Transverse colon (tissue), 4 donors: ENCODE measurements at places on chromosomes 3 and 15.
A peak's percentile ranks its signal among the peaks of the same experiment; 100 is the strongest.

DNA sequence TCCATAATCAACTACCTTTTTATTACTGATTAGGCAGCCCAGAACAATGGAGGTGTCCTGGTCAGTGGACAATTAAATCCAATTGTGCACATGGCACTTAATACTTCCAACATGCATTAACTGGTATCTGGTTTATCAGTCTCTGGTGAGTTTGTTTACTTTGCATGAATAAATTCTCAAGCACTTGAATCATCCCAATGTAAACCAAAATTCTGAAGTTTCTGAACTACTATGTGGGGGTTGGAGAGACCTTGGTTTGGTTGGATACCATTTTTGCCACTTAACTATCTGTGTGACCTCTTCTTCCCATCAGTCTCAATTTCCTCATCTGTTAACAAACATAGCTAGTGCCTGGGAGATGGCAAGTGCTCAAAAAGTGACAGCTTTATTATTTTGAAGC is 70.5 kb upstream of the MAP4 start:
- DNase-seq = no peak

DNA sequence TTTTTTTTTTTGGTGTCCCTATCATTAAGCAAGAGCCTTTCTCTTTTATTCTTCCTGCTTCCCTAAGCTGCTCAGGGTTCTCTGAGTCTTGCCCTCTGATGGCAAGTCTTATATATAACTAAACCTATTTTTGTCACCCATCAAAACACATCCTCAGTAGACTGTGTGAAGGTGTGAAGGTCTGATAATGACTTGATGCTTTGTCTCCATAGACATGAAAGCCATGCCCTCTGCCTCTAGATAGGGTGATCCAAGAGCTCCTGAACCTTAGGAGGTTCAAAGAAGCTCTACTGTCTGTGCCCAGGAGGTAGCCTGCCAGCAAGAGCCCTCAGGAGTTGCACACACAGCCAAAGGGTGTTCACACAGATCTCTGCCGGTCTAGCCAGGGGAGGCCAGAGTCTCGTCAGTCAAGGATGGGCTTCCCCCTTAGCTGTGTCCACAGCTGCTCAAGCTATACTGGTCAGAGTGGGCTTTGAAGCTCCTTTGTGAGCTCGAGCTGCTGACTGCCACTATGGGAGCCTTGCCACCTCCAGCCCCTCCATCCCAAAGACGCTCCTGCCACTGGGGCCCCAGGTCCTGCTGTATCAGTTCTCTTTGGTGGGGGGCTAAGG is 13.1 kb upstream of the SNX22 start:
- DNase-seq = no peak

GRCh38 chr15:35867356-35867755 is 321.4 kb upstream of the DPH6 start:
- DNase-seq = no peak

DNA sequence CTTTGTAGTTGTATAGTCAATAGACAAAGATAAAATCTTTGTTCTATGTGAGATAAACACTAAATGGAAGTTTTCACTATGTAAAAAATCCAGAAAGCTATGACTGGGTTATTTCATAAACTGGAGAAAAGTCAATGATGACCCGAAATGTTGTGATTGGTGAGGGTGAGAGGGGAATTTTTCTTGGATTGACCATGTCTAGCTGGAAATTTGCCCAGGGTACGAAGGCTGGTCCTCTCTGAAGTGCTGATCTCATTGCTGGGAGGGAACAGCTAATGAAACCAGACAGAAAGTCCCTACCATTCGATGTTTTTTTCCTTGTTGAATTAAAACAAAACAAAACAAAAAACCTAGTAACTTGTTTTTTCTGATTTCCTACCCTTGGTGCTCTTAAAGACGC is 14.3 kb downstream of the TPRG1 start:
- no peak for DNase-seq

DNA sequence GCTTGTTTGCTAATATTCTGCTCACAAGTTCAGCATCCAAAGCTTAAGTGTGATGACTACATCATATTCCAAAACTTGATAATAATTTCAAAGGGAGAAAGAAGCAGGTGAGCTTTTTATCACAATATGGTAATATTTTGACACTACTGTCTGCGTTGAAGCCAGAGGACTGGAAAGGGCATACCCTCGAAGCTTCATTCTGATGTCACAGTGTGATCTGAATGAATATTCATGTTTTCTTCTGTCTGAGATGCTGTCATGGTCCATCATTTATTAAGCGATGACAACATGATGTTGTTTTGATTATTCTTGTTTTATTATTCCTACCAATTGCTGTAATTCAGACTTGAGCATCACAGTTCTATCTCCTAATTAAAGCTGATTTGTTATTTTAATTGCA is 625.4 kb downstream of the ZPLD1 start:
- no peak for DNase-seq

DNA sequence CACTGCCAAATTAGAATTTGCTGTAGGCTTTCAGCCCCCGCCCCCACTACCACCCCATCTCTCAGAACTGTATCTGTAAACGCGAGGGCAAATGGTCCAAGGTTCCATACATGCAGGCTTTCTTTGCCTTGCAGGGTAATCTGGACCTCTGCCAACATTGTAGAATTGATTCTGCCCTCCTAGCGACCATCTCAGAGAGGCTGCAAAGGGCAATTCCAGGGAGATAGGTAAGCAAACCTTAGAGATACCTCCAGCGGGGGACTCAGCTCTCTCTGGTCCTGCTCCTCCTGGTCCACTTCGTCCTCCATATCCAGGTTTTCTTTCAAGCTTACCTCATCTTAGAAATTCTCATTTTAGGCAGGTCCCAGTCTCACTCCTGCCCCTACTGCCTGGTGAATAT is 64.4 kb downstream of the SLMAP start:
- no peak for DNase-seq

- no peak for DNase-seq
Observed at GRCh38 chr3:150370999-150371398, 37.1 kb upstream of the TSC22D2 start.

DNA sequence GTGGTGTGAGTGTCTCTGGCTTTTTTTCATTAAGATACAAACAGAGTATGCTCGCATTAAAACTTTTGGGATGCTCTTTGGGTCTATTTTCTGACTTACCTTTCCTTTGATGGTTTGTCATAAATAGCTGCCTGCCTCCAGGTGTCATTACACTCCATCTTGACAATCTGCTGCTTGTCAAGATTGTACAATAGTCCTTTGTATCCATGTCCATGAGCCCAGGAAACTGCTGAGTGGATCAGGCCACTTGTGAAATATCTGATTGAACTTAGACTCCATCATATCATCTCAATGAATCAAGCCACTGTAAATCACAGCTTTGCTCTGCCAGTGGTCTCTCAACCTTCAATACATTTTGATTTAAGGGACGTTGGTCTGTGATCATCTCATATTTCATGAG is 135.2 kb downstream of the ECT2 start:
- DNase-seq = no peak

- DNase-seq = no peak
Observed at GRCh38 chr3:72240531-72240930, 455.6 kb upstream of the PROK2 start.

GRCh38 chr3:64266065-64266931 is 41.0 kb upstream of the PRICKLE2 start:
- DNase-seq = peak; percentile 16

DNA sequence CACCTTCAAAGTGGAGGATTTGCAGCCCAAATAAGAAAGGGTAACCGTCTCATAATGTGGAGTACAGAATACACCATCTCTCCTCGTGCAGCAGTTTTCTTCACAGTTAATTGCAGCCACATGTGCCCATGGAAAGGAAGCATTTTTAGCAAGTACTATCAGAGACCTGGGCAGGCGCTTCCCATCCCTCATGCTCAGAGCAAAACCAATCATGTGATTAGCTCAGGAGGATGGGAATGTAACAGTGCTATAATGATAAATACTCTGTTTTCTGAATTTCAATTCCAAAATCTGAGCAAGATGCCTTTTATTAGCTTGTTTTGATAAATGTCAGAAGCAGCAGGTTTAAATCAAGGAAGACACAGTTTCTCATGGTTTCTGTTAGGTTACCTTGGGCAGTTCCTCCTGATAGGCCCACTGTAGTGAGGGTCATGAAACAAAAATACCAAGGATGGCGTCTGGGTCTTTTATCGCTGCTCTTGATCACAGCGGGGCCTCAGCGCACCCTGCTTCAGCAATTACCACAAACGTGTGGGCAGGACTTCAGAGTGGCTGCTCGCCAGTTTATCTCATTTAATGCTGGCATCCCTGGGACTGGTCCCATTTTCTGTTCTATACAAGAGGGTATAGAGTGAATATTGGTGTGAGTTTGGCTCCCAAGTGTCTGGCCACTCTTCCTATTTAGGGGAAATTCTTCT is 92.6 kb upstream of the VGLL4 start:
- DNase-seq = no peak

DNA sequence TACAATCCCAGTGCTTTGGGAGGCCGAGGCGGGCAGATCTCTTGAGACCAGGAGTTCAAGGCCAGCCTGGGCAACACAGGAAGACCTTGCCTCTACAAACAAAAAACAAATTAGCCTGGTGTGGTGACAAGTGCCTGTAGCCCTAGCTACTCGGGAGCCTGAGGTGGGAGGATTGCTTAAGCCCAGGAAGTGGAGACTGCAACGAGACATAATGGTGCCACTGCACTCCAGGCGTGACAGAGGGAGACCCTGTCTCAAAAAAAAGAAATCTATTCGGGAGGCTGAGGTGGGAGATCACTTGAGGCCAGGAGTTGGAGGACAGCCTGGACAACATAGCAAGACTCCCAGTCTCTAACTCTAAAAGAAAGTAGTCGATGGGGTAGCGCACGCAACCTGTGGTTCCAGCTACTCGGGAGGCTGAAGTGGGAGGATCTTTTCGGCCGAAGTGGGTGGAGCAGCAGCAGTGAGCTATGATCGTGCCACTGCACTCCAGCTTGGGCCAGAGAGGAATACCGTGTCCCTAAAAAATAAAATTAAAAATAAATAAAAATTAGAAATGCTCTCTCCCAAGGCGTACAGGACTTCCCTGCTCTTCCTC is 775 bp downstream of the C3orf33 start:
- peak; percentile 57 for DNase-seq

DNA sequence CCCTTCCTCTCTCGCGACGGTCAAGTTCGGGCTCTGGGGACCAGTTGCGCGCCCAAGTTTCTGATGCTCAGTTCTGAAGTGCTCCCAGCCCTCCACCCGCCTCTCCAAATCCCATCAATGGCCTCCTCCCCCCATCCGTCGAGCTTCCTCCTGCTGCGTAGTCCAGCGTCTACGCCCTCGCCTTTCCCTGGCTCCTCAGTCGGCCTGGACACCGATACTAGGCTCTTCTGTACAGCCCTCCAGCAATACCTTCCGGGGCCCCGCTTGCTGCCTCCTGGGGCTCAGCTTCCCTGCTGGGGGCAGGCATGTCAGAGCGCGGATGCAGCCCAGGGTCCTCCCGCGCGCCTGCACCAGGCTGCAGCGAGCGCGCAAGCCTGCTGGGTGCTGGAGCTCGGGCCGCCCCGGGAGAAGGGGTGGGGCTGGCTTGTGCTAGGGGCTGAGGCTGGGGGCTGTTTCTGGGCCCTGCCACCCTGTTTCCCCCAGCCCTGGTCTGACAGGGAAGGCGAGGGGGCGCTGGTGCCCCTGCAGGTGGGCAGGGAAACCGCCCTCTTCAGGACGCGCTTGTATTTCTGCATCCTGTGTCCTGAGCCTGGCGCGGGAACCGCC is 353.3 kb upstream of the SUCLG2 start:
- DNase-seq = no peak

DNA sequence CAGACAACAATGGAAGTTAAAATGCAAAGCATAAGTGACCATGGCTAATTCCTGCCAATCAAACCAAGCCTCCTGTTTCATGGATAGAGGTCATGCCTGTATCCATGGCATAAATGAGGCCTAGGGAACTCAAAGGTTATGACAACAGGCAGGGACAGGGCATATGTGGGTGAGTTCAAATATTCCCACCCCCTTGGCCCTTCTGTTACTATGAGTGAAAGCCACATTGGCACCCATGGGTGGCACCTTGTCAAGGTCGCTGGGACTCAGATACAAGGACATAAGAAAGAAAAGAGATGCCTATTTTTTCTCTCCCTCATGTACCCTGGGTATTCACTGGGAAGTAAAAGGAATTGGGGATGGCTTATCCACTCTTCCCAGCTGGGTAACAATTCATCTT is 25.3 kb upstream of the TMEM45A start:
- no peak for DNase-seq

GRCh38 chr3:179942553-179943075 is 94.1 kb downstream of the PEX5L start:
- no peak for DNase-seq

DNA sequence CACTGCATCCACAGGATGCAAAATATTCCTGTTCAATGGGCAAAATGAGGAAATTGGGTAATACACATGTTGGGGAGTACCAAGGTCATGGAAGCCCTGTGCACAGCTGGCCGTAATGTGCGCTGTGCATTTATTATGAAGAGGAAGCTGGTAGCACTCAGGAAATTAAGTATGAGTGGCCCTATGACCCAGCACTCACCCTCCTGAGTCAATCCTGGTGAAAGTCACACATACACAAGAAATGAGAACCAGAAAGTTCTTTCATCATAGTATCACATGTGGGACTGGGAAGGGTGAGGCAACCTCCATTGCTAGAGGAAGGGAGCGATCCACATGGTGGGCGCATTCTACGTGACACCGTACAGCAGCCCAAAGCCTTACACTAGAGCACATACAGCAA is 11.4 kb upstream of the PRR20G start:
- DNase-seq = no peak

- DNase-seq = peak; percentile 41
Observed at GRCh38 chr3:30752970-30753369, 141.5 kb downstream of the GADL1 start.

DNA sequence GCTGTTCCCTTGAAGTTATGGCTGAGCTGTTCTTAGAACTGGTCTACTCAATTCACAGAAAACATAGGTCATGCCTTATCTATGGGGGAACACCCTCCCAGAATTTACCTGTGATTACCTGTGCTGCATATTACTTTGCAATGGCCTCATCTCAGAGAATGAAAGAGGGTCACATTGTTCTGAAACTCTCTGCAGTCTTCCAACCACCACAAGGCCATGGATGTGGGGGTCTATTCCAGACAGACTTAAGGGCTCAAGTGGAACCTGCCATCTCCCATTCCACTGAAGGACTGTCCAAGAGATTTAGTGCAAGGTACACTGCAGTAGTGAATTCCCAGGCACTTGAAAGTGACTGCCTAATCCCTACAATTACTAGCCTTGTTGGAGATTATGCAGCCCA is 40.1 kb upstream of the RASA2 start:
- DNase-seq = no peak

- peak; percentile 26 for DNase-seq
Observed at GRCh38 chr3:124780356-124780755, 50.1 kb downstream of the UMPS start.

- DNase-seq = no peak
Observed at GRCh38 chr3:128549283-128550112, 56.5 kb upstream of the GATA2 start.

GRCh38 chr3:158314426-158315357 is 204.8 kb downstream of the RSRC1 start:
- DNase-seq = no peak

DNA sequence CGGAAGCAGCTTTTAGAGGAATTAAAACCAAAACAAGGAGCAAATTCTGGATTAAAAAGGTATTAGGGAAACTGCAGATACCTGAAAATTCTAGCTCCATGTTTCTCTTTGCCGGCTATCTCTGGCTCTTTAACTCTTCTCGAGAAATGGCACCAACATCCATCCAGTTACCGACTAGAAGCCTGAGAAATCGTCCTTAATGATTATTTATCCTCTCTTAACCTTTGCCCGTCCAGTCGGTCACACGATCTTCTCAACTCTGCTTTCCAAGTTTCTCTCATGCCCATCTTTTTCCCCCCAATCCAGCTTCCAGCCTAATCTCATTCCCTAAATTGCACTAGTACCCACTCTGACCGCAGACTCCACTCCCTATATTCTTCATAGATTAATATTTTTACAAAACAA is 596 bp upstream of the SGO1 start:
- DNase-seq = no peak
